ACHN (cell line): ENCODE measurements at places on chromosomes 3 and 15.

DNA sequence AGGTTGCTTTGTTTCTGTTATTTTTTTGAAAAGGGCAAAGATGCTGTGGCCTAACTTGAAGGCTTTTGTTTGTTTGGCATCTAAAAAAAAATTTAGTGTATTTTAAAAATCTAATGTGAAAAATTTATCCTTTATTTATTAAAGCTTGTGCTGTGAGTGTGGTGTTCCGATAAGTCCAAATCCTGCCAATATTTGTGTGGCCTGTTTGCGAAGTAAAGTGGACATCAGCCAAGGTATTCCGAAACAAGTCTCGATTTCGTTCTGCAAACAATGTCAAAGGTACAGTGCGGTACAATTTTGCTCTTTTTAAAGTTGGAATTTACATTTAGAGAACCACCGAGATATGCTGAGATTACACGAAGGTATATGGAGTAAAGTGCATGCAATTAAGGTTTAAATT lies 3.7 kb downstream of the NMD3 start:
- DNase-seq, result no peak

- no peak for DNase-seq
Observed at GRCh38 chr3:112858410-112859069, 11.9 kb upstream of the CD200R1L start.

DNA sequence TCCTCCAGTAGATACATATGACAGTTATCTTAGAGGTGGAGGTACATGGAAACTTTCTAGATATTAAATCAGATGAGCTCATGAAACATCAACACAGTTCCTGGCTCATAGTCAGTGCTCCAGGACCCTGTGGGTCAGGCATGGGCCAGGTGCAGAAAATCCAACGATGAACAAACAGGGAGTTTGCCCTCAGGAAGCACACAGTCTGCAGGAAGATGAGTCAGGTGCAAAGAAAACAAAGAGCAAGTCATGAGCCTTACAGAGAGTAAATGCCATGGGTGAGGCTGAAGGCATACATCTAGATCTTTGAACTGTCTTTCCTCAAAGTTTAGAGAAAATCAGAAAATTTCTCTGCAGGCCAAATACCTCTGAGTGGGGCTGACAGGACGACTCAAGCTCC lies 184.2 kb upstream of the TPM1 start:
- no peak for DNase-seq

DNA sequence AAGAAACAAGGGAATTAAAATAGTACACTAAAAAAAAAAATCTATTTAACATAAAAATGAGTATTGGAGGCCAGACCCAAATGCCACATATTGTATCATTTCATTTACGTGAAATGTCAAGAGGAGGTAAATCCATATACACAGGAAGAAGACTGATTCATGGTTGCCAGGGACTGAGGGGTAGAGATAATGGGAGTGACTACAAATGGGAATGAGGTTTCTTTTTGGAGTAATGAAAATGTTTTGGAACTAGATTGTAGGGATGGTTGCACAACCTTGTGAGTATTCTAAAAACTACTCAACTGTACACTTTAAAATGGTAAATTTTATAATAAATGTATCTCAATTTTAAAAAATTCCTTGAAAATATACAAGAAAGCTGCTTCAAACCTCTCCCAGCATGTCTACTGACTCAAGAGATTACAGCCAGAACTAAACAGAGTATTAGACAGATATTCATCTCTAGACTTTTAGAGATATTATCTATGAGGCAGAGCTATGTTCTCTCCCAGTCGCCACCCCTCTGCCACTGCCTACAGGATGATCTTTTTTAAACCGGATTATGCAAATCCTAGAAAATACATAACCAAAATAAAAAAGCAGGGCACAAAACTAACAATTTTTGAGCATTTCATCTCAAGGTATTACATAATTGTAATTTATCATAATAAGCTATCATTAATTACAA lies 6.2 kb downstream of the HLTF start:
- no peak for DNase-seq

GRCh38 chr15:62087671-62088352 lies 21.0 kb downstream of the C2CD4A start:
- no peak for DNase-seq

DNA sequence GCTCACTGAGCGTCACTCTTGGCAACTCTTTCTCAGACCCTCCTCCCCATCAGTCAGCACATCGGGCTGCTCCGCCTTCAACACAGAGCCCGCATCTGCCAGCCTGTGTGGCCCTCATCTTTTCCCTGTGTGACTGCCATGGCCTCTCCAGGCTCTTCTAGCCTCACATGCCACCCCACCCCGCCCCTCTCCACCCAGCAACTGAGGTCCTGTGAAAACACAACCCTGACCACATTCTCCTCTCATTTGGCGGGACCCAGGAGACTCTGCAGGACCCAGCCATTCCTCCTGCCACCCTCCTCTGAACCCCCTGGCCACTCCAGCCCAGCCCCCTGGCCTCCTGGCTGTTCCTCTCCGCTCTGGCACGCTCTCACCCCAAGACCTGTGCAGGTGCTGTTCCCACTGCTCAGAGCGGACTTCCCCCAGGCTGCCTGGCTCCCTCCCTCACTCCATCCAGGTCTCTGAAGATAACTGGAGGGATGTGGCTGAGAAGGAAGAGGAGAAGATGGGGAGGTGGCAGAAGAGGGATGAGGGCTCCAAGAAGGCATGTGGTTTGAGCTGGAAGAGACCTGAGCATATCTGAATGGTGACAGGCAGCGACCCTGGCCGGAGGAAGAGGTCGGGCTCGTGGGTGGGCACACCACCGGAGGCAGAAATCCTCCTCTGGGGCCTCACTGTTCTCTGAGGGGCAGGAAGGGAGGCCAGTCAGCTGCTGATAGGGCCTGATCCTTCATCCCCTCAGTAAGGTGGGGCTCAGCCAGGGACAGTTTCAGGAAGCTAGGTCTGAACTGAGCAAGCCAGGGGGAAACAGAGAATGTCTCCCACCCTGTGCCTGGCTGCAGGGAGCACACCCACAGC lies 111.2 kb upstream of the RPL32 start:
- DNase-seq, result no peak

DNA sequence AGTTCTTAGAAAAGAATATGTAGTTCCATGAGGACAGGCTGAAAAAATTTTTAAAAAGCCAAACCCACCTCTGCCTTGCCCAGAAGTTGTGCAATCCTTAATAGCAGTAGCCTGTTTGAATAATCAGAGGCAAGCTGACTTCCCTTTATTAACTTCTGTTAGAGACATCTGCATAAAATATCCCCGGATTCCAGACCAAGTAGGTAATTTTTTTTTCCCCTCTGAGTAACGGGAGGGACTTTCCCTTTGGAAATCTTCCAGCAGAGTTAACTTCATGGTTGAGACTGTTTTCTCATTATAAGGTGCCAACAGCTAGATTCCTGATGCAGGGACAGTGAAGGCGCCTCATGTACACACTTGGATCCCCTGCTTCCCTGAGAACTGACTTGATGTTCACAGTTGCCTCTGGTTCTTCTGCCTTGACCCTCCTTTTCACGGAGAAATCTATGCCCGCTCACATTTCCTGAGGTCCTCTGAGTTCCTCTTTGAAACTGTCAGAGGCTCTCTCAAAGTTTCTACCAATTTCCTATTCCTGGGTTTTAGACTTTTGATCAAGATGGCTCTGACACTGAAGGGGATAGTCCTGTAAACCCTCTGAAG lies 227.6 kb upstream of the BHLHE40 start:
- DNase-seq, result peak; percentile 91

DNA sequence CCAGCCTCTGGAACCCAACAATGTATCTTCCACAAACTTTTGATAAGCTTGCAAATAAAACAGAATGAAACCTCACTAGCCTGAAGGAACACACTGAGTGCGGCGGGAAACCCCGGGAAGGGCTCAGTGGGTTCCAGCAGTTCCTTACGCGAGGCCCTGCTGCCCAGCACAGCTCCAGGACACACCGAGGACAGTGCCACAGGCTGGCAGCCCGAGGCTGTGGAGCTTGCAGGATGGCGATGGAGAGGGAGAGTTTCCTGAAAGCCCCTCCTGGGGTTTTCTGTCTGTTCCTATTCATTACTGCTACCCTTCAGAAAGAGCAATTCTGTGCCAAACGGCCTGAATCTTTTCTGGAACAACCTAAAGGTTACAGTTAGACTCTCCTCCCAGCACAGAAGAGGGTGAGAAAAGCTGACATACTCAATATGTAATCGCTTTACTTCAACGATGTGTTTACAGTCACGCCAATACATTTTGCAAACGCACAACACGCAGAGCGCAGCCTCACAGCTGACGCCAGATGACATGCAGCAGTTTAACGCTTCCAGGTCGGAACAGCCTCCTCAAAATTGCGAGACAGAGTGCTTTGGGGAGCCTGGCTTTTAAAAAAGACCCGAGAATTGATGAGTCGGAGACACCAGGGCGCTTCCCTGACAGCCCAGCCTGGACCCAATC lies 57.1 kb upstream of the RPL32 start:
- no peak for DNase-seq

DNA sequence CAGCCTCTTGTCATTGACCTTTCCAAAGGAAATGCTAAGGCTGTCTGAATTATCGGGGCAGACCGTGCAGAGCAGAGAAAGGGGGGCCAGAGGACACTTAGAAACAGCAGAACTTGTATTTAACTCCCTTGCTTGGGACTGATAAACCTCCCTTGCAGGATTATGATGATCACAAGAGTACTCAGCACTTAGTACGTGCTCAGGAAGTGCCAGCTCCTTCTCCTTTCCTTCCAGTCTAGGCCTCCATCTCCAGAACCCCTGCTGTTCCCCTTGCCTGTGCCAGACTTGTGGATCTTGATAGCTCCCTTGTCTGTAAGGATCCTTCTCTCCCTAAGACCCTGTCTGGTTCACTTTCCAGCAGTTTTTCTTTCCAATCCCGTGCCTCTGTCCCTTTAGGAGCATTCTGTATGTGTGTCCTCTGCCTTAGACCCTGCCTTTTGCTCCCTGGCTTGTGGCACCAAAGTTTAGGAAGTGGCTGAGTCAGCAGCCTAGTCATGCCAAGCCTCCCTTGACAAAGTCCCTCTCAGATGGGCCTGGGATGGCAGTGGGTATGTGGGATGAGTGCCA lies 747 bp downstream of the SORD start:
- DNase-seq, result peak; percentile 19
